ENCODE measurements at places on chromosomes 16 and 17. TPM values are rescaled to one million over a fixed set of nuclear protein-coding genes. Genes with fewer than 3 reads are reported as not detected.

GRCh38 chr17:64428406-64428805, 20.5 kb upstream of the MILR1 start:
- DNase-seq, result no peak

HOXB5 gene
- 2.8 TPM for total RNA-seq

TMEM100 gene
- 15.1 TPM for total RNA-seq

- DNase-seq, result no peak
Observed at GRCh38 chr16:1211451-1212268, 13.4 kb downstream of the TPSG1 start.

DNA sequence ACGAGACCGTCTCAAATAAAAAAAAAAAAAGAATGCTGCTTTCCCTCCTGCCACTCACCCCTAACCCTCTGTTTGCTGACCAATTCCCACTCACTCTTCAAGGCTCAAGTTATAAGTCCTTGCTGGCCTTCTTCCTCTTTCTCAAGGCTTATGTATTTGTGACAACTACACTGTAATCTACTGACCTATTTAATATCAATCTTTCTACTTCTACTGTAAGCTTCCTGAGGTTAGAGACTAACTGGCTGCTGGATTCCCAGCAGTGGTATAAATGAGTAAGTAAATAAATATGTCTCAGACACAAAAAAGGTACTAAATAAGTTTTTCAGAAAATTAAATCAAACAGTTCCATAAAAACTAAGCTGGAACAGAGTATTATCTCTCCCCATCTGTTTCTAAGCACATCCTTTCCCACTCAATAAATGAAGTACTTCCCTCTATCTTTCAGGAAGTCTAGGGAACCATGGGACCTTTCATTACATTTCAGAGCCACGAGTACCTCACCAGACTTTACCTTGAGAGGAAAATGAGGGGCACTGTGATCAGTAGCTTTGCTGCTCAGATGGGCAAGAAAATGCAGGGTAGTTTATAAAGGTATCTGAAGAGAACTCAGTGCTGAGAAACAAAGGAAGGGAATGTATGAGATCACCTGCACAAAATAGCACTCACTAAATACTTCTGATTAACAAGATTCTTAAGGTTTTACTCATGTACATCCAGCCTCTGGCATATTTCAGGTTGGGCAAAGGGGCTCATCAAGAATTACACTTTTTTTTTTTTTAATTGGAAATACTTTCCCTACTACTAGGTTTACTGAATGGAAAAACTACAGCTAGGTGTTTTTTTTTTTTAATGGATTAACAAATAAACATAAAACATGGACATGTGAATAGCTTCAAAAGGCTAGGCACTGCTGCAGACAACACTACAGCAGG, 10.8 kb downstream of the SSH2 start:
- no peak for DNase-seq

SLFN12L gene
- 1.6 TPM for total RNA-seq

DNA sequence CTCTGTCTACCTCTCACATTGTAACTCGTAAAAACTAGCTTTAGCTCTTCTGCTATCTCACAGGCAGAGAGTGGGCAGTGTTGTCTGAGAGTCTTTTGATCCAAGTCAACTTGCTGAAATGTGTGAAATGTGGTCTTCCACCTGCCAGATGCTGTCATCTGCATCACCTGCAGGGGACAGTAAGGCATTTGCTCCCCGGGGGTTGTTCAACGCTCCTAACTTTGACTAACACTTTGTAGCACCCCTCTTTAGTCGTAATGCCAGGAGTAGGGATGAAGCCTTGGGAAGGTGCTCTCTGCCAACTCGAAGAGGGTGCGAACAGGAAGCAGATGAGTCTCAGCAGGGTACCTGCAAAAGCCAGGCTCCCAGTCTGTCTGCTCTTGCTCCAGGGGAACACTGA, 36.1 kb downstream of the SNX11 start:
- no peak for DNase-seq

GNGT2 gene
- 2.3 TPM for total RNA-seq

NACA2 gene
- total RNA-seq, result not detected

DNA sequence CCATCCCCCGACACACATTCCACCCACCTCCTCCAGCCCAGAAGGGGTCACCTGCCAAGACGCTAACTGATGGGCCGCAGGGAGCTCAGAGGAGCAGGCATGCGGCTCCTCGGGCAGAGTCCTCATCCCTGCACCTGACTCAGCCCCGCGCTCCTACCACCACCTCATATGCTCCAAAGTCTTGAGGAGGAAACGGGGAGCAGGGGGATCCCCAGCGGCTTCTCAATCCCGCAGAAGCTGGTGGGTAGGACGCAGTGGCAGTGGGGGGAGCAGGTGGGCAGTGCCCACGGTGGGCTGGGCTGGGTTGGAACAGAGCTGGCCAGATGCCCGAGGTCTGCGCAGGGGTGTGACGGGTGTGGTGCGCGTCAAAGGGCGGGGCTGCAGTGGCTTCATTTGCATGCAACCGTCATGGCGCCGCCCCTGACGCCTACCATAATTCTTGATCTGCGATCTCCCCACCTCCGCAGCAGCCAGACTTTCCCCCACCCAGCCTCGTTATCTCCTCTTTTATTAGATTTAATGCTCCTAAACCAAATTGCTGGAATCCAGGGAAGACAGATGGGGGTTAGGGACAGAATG, 39.0 kb upstream of the EMP2 start:
- no peak for DNase-seq
